ENCODE measurements at places on chromosomes 5 and 9. TPM values are rescaled to one million over a fixed set of nuclear protein-coding genes. Genes with fewer than 3 reads are reported as not detected.

Gene TAS2R1
- not detected for total RNA-seq

Gene DNLZ
- 7.7 TPM for total RNA-seq

Gene CTNND2
- total RNA-seq, result 1.1 TPM

Gene SH2D3C
- 51.5 TPM for total RNA-seq

Gene TBC1D13
- 9.7 TPM for total RNA-seq

GRCh38 chr9:120946259-120946658 lies 19.7 kb upstream of the TRAF1 start:
- DNase-seq, result no peak

- DNase-seq, result no peak
Observed at GRCh38 chr5:146539973-146540372, 24.0 kb upstream of the GPR151 start.

DNA sequence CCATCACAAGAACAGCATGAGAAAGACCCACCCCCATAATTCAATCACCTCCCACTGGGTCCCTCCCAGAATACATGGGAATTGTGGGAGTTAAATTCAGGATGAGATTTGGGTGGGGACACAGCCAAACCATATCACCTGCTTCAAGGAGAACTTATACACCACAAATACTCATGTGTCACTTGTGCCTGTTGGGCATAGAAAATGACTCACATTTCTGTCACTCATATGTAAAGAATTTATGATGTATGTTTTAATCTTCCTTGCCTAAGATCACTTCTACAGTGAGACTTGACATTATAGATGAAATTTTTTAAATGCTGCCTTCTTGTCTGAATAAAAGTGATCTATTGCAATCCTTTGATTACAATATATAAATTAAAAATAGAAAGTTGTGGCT lies 23.0 kb upstream of the PRDM6 start:
- DNase-seq, result no peak

DNA sequence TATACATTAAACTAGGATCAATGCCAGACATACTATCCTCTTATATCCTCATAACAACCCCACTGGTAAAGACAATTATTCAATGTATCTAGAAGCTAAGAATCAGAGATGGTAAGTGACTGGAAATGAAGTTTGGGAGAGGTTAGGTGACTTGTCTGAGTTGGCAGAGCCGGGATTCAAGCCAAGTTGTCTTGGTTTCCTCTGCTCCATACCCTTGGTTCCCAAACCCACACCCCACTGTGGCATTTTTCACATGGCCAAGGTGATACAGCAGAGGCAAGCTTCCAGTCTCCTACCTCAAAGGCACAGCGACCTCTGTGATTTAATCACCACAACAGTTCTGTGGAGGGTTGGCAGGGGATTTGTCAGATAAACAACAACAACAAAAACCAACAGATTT lies 34.7 kb upstream of the ADRB2 start:
- DNase-seq, result no peak

DNA sequence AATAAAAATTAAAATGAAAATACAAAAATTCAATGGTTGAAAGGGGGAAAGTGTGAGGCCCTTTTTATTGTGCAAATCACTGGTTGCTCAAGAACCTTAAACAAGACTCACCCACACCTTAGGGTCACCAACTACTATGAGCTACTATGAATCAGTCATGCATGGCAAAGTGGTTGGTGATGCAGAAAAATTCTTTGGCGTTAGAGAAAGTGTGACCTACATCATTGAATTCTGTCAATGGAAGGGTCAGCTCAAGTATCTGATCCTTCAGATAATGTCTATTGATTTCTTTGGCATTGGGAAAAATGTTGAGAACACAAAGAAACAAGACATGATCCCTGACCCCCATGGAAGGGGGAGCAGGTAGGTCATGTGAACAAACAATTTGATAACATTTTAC lies 149.7 kb upstream of the ADCY2 start:
- DNase-seq, result no peak

GRCh38 chr9:133991214-133991921 lies 756 bp downstream of the VAV2 start:
- no peak for DNase-seq

DNA sequence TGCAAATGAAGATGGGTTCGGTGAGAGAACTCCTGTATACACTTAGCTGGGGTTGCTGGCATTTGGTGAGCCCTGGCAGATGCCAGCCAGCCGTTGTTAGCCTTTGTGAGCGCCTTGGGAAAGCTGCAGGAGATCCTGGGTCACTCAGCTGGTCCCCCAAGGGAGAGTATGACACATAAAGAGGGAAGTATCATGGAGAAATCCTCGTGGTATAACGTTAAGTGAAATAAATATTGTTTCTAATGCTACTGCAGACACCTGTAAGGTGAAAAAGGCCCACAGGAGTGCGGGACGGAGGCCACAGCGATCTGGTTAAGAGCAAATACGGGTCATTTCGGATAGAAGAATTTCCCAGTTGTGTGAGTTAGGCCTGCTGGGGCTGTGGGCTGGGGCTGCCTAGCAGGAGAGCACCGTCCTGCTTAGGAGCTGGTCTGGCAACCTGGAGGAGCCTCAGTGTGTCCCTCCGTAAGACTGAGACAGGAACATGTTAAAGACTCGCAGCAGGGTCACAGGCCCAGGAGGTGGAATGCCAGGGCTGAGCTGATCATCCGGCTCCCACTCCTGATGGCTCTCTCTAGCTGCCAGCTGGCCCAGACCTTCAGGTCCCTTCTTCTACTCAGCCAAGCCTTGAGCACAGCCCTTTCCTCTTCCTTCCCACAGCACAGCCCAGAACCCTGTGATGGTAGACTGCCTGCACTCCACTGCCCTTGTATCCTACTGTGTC lies 4.9 kb downstream of the NKX2-5 start:
- peak; percentile 1 for DNase-seq

GRCh38 chr9:78788101-78788500 lies 491.2 kb downstream of the PSAT1 start:
- no peak for DNase-seq

- DNase-seq, result no peak
Observed at GRCh38 chr9:86175743-86176456, 76.5 kb upstream of the GOLM1 start.

- DNase-seq, result peak; percentile 91
Observed at GRCh38 chr5:141691867-141692532, 10.0 kb upstream of the ARAP3 start.

GRCh38 chr5:146366904-146367303 lies 28.3 kb downstream of the POU4F3 start:
- no peak for DNase-seq

DNA sequence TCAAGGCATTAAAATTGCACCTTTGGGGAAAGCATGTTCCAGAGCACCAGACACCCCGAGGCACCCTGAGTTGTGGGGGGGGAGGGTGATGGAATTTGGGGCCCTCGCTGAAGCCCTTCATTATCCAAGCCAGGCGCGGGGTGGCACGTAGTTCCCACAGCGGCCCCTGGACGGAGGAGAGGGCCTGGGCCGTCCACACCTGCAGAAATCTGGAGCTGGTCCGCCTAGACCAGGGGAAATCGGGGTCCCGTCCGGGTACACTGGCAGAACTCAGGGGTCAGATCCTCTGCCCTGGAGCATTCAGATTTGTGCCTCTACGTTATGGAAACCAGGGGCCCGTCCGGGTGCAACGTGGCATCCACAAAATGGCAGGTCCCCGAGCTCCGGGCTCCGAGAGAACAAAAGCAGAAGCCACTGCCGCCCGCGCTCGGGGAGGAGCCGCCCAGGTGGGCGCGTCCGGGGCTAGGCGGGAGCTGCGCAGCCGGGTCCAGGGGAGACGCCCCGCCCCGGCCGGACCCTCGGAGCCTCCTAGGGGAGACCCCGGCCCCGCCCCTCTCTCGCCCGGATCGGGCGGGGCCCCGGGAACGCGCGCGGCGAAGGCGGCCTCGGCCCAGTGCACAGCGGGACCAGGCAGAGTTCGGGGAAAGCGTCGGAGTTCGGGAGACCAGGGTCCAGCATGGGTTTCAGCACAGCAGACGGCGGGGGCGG lies at the start of gene PLEKHG4B:
PLEKHG4B (plus strand) TSS at position 613 of the 708 bp plus-strand sequence; CDS start at position 677, 64 bp downstream.
- peak; percentile 79 for DNase-seq

- DNase-seq, result peak; percentile 19
Observed at GRCh38 chr5:73338256-73339050, 110.1 kb downstream of the FOXD1 start.

DNA sequence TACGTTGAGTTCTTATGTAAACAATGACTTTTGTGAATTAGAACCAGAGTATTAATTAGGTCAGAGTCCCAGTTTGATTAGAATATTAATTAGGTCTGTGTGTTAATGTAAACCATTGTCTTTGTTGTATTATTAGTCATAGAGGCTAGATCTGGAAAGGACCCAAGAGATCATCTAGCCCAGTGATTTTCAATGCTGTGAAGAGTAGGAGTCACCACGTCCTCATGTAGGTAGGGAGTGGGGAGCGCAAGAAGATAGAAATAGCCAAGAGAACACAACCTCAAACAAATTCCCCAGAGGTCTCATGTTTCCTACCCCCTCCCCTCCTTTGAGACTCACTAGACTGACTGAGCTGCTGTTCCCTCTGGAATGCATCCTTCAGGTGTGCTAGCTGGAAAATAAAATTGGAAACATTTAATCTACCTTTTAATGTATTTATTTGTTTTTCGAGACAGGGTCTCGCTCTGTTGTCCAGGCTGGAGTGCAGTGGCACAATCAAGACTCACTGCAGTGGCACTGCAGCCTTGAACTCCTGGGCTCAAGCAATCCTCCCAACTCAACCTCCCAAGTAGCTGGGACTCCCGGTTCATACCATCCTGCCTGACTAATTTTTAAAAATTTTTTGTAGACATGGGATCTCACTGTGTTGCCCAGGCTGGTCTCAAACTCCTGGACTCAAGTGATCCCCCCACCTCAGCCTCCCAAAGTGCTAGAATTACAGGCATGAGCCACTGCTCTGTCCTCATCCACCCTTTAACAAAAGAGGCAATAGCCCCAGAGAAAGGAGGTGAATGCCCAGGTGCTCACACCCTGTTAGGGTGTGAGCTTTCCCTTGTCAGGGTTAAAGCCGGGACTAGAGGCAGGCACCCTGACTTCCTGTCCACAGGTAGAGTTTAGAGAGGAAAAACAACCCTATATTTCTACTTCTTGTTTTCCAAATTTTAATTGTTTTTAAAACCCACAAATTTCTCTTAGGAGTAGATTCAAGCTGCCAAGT lies 92.9 kb downstream of the INIP start:
- DNase-seq, result no peak

- no peak for DNase-seq
Observed at GRCh38 chr9:5764130-5764868, 68.6 kb downstream of the ERMP1 start.

DNA sequence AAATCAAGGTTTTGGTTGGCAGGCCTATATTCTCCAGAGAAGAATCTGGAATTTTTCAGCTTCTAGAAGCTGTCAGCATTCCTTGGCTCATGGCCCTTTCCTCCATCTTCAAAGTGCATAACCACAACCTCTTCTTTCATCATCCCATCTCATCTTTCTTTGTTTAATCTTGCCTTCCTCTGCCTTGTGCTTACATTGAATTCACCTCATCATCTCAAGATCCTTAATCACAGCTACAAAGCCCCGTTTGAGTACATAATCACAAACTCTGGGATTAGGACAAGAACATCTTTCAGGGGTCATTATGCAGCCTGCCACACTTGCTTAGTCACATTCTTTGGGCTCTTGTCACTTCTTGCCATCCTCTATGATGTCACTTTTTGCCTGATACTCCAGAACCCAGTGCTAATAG lies 130.3 kb downstream of the FOXD1 start:
- DNase-seq, result no peak

GRCh38 chr5:112025757-112026156 lies 268.8 kb upstream of the NREP start:
- no peak for DNase-seq

DNA sequence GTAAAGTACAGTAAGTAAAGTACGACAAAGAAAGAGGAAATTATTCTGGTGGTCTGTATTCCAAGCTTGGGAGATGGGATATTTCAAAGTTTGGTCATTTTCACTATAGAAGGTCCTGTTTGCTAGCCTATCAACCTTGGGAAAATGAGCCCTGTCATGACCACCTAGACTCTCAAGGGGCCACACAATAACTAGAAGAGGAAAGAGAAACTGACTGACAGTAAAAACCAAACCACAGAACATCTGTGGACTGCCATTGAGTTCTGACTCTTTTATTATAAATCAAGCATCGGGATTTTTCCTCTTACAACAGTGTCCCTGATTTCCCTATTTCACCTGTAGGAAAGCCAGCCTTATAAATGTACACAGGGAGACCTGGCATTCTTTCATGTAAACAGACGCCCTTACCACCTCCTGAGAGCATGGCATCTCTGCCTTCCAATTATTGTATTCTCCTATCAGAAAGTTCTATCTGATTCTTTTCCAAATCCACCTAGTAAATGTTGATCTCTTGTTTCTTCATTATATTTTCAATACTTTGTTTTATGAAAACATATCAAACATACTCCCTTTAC lies 80.0 kb downstream of the ZNF622 start:
- no peak for DNase-seq

DNA sequence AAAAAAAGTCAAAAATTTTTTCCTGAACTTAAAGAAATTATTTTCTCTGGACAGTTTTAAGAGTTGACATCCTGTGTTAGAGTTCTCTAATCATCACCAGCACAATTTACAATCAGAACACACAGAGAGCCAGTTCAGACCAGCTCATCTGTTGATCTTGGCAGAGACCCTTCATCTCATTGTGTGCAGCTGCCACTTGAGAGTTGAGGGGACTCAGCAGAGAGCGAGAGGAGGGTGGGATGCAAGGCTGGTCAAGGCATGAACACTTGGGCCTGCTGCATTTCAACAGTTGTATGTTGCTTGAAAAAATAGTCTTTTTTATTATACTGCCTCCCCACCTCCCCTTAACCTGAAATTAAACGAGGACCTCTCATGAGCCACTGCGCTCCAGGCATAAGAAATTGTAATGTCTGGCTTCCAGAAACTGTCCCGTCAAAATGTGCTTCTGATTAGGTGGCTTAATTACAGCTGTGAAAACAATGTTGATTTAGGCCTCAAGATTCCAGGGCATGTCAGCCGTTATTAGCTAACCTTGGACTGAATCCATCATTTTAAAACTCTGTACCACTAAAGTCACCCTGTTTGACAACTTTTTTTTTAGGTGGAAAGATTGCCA lies 383.6 kb downstream of the CCDC171 start:
- DNase-seq, result peak; percentile 74

DNA sequence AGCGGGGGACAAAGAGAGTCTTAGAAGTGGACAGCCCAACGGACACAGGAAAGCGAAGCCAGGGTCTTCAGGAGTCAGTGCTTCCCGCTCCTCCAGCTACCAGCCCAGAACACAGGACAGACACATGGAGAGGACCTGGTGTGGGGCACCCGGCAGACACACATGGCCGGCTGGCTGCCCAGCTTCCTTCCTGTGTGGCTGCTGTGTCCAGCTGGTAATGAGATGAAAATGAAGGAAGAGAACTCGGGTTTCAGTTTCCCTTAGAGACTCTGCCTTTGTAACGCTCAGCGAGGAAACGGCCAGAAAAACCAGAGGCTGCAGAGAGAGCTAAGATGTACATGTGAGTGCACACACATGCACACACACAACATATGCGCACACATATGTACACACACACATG lies 87.5 kb downstream of the SECISBP2 start:
- peak; percentile 51 for DNase-seq

- no peak for DNase-seq
Observed at GRCh38 chr5:10464173-10464572, 22.5 kb downstream of the ROPN1L start.

DNA sequence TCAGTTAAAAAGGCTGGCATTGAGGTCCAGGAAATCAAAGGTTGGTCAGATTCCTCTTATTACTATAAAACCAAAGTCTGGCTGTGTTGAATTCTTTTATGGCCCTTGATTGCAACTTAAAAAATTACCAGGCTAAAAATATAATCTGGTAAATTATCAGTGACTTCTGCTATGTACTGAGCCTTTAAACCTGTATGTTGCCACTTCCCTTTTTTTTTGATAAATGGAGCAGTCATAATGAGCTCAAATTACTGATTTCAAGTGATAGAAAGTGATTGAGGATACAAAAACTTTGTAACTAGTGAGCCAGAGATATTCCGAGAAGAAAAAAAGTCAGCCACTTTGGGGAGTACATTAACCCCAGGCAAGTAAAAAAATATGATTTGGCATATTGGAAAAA lies 100.1 kb downstream of the GIN1 start:
- DNase-seq, result no peak

Measured in lung (tissue), 17 donors.